ENCODE measurements at places on chromosomes 2 and 18. TPM values are rescaled to one million over a fixed set of nuclear protein-coding genes. Genes with fewer than 3 reads are reported as not detected.

CACNB4 gene
- 1.4 TPM for total RNA-seq

NABP1 gene
- 63.8 TPM for total RNA-seq

EML6 gene
- total RNA-seq, result 0.20 TPM

CYP27A1 gene
- total RNA-seq, result 15.7 TPM

ERFE gene
- 3.9 TPM for total RNA-seq

COLEC12 gene
- 73.4 TPM for total RNA-seq

MDH1 gene
- 125 TPM for total RNA-seq

IGFBP5 gene
- 5.1 TPM for total RNA-seq

CELF4 gene
- not detected for total RNA-seq

TPO gene
- total RNA-seq, result not detected

NT5DC4 gene
- not detected for total RNA-seq

ZC3H15 gene
- total RNA-seq, result 32.6 TPM

EIF4E2 gene
- total RNA-seq, result 47.5 TPM

TUBA3E gene
- not detected for total RNA-seq

MC2R gene
- not detected for total RNA-seq

MAL gene
- not detected for total RNA-seq

C2orf72 gene
- 0.19 TPM for total RNA-seq

NYAP2 gene
- total RNA-seq, result not detected

ABCG8 gene
- total RNA-seq, result not detected

STPG4 gene
- 0.20 TPM for total RNA-seq

RALB gene
- total RNA-seq, result 33.4 TPM

POTEI gene
- total RNA-seq, result not detected

TFCP2L1 gene
- not detected for total RNA-seq

MYL12A gene
- total RNA-seq, result 370 TPM

HOXD10 gene
- total RNA-seq, result not detected

RGPD4 gene
- not detected for total RNA-seq

DPYSL5 gene
- not detected for total RNA-seq

ACTG2 gene
- 1.3 TPM for total RNA-seq

TSHZ1 gene
- total RNA-seq, result 11.5 TPM

ACKR3 gene
- 7.8 TPM for total RNA-seq

RBKS gene
- total RNA-seq, result 0.75 TPM

SH2D6 gene
- not detected for total RNA-seq

INHA gene
- not detected for total RNA-seq

DYSF gene
- total RNA-seq, result 7.6 TPM

OR6B2 gene
- not detected for total RNA-seq

CNDP1 gene
- total RNA-seq, result not detected

PCARE gene
- total RNA-seq, result not detected

KIF1A gene
- not detected for total RNA-seq

GNLY gene
- total RNA-seq, result not detected

RNF125 gene
- total RNA-seq, result 1.3 TPM

CHRND gene
- total RNA-seq, result not detected

CNTNAP5 gene
- total RNA-seq, result not detected
